ENCODE measurements at places on chromosomes 1 and 21.

DNA sequence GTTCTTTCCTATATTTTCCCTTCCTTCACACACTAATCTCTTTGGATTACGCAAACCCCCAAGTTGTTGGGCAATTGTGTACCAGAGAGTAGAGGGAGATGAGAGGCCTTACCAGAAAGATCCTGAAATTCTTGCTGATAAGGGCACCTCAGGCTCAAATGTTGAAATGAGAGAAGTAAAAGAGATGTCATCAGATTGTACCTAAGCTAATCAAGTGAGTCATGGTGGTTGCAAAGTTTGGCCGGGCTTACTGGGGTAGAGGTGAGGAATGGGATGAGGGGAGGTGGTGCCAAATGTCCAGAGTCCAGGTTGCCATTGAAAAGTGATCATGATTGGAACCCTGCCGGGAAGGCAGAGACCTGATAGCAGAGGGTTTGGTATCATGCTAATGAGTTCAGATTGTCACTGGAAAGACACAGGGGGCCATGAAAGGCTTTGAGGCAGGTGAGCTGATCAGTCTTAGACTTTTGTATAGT lies 43.1 kb downstream of the OPTC start:
- no peak for DNase-seq

DNA sequence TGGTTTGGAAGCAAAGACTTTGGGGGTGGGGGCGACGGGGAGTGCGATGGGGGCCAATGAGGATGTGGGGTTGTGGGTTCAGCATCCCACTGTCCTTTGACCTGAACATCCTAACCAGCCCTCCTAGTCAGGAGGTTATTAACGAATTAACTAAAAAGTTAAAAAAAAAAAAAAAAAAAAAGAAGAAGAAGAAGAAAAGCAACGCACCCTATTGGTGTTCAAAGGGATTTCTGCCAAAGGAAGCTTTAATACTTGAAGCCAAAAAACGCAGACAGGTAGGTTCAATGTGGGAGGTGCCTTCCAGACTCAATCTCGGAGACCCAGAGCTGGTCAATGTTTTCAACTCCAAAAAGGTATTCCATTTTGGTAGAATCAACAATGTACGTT lies 2.2 kb downstream of the CLIC6 start:
- no peak for DNase-seq

- DNase-seq: peak; percentile 87
Measured at GRCh38 chr1:108691942-108692723, at the start of gene PRPF38B. Gene PRPF38B, plus strand, starts transcription at chr1:108692310. Its CDS starts 282 bp downstream, at chr1:108692592.

DNA sequence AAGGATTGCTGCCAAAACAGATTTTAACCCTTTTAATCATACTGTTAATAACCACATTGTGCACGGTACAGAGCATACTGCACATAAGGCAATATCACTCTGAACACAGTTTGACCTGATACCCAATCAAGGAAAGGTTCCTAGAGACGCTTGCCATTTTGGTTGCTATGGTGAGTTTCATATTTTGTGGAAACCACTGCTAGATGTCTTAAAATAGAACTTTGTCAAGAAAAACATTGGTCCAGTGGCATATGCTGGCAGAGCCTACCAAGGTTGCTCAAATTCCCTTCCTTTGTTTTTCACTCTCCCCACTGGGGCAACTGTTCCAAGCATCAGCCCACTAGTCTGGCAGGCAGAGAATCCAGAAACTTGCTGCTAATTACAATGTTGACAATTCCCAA lies 114.8 kb upstream of the DPYD start:
- no peak for DNase-seq

- no peak for DNase-seq
Measured at GRCh38 chr1:169486281-169487051, 722 bp upstream of the SLC19A2 start.

DNA sequence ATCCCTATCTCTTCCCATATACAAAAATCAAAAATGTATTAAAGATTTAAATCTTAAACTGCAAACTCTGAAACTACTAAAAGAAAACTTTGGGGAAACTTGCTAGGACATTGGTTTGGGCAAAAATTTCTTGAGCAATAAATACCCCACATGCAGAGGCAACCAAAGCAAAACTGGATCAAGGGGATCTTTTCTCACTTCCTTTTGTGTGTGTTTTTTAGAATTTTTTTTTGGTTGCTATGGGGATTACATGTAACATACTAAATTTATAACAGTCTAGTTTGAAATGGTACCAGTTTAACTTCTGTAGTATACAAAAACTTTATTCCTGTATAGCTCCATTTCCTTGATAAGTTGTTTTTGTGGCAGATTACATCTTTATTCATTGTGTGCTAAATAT lies 16.8 kb downstream of the MAST2 start:
- no peak for DNase-seq

- DNase-seq: no peak
Measured at GRCh38 chr1:241802863-241803262, 45.1 kb upstream of the EXO1 start.

DNA sequence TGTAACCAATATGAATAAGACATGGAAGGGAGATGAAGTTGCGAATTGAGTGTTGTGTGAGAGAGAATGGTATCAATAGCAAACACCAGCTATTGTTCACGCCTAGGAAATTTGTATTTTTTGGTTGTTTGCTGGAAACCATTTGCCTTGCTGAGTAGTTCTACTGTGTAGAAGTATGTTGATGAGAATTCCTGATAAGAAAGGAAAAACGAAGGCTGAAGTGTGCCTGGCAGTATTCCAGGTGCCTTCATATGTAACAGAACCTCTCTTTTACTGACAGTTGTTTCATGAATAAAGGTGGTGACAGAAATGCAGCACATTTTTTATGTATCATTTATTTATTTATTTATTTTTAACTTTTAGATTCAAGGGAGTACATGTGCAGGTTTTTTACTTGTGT lies 79.5 kb downstream of the SDCCAG8 start:
- no peak for DNase-seq

- DNase-seq: no peak
Measured at GRCh38 chr1:8810987-8811386, 6.5 kb downstream of the RERE start.

DNA sequence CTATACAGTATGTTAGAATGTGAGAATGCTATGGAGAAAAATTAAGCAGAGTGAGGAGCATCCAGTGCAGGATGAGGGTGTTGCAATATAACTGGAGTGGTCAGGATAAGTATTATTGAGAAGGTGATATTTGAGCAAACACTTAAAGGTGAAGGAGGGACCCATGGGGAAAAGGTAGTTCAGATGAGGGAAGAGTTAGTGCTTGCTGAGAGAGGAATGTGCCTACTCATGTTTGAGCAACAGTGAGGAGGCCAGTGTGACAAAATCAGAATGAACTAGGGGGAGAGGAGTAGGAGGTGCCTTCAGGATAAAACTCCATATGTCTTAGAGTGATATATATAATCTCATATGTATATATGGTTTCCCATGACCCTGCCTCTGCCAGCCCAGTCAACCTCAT lies 6.2 kb upstream of the TRIM45 start:
- no peak for DNase-seq

DNA sequence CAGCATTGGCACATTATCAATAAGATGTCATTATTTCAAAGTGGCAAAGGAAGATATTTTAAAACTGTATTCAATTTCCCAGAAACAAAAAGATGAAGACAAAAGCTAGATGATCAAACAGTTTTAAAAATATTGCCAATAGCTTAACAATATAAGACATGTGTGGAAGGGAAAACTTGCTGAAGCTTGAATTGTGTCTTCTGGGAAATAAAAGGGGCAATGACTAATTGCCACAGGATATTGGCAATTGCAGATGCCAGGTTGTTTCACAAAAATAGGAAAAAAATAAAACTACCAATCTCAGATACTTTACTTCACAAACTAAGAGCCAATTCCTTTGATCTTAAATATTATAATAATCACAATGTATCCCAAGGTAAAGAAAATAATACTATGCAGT lies 679.8 kb upstream of the ADAMTS5 start:
- DNase-seq: no peak

GRCh38 chr1:235935235-235936225 lies 68.8 kb upstream of the LYST start:
- no peak for DNase-seq

- no peak for DNase-seq
Measured at GRCh38 chr1:202007805-202008489, 2.4 kb upstream of the ELF3 start.

DNA sequence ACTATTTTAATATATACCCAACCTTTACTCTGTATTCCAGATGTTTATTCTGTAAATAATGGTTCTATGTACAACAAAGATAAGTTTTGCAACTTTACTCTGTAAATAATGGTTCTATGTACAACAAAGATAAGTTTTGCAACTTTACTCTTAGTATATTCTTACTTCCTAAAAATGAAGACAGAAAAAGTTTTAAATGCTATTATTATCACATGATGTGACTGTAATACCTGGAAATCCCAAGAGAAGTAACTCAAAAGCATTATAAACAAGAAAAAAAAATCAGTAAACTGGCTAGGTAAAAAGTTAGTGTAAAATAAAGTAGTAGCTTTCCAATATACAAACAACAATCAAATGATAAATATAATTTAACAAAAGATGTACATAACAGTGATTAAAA lies 18.5 kb upstream of the EXO1 start:
- DNase-seq: no peak

DNA sequence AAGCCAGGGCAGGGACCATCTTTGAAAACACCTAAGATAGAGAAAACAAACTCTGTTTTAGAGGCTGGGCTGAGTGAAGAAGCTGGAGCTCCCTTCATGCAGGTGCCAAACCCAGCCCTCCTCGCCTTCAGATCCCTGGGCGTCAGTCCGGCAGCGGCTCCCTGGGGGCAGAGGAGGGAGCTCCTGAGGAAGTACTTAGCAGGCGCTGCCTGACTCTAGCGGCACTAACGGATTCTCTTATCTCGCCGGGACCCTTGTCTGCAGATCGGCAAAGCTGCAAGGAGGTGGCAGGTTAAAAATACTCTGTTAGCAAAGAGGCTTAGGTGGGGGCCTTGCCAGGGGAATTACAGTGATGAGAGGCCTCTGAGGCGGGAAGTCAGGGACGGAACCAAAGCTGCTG lies 79.6 kb downstream of the PLXNA2 start:
- DNase-seq: no peak

- no peak for DNase-seq
Measured at GRCh38 chr1:213327017-213327667, 276.1 kb downstream of the RPS6KC1 start.

- DNase-seq: no peak
Measured at GRCh38 chr1:1218524-1219200, 4.7 kb upstream of the TNFRSF4 start.

GRCh38 chr1:206467915-206468314 lies 2.4 kb upstream of the IKBKE start:
- no peak for DNase-seq

DNA sequence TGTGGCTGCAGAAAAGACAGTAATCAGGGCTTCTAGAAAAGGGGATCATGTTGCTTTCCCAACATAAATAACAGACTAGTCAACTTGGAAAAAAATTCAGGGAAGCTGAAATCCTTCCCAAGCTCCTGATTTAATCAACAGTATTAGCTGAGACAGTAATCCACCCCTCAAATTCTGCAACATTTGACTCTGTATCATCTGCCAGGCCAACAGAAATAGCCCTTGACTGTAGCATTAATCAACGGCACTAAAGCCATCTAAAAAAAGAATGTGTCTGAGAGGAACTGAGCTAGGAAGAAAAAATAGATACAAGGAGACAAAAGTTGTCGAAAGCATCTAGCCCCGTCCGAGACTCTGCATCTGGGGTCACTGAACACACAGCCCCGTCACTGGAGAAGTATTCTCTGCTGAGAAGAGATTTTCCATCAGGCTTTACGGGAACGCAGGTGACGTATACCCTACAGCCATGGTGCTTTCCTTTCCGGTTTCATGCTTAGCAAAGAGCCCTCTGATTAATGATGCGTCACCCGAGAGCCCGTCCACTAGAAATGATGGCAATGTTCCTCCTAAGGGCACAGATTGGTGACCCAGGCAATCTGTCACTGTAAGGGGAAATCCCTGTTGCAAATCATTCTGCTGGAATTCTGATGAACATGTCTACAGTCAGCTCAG lies 42.1 kb upstream of the TP53BP2 start:
- DNase-seq: no peak

GRCh38 chr1:170619241-170620028 lies 44.5 kb upstream of the PRRX1 start:
- DNase-seq: no peak

GRCh38 chr1:54325703-54326461 lies 80.3 kb downstream of the SSBP3 start:
- no peak for DNase-seq

- no peak for DNase-seq
Measured at GRCh38 chr1:29900712-29901111, 664.4 kb downstream of the PTPRU start.

DNA sequence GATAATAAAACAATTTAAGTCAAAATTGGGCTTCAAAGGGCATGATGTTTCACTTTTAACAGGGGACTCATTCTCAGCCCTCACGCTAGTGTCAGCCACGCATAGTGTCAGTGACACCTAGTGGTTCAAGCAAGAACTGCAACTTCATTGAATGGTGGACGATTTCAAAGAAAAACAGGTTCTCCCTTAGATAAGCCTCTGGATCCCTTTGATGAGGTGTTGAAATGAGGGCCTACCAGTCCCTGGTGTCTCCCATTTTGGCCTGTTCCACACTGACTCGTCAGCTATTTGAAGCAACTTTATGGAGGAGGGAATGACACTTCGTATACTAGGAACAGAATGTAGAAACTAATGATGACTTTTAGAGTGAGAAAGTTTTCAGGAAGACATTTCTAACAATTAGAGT lies 56.2 kb downstream of the FCRL5 start:
- peak; percentile 65 for DNase-seq

DNA sequence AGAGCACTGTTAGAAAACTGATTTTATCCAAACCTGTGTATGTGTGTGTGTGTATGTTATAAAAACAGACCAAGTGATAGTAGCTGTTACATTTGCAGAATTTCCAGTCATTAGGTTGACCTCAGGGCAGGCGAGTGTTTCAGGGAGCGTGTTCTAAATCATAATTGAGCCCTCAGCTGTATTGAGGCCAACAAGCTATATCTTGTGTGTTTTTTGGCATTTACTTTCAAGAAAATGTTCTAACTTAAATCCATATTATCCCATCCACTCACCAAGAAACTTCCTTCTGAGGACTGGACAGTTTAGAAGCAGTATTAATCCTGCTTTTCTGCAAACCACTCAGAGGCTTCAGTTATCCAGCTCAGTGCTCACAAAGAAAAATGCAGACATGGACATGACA lies 12.0 kb downstream of the DDAH1 start:
- DNase-seq: no peak

DNA sequence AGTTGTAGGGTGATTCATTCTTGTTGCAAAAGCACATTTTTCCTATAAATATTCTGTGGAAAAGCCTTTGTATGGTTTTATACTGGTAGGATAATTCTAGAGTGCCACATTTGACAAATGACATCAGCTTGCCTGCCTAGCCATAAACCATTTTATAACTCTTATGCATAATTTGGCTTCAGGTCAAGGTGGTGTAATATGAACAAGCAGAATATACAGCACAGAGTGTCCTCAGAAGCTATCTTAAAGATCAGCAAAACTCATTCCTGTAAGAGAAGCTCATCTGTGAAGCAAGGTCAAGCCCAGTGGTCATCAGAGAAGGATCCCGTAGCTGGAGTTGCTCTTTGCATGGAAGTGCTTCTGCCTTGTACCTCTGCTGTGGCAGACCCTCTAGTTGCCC lies 24.0 kb upstream of the C1orf21 start:
- no peak for DNase-seq

All from neural crest cell (in vitro differentiated cells).